SK-N-MC (cell line): ENCODE measurements at places on chromosomes 2 and 18.

- no peak for DNase-seq
These were observed 88.3 kb downstream of the CAMKMT start for GRCh38 chr2:44450082-44450481.

- DNase-seq: no peak
These were observed 10.2 kb downstream of the ZNF516 start for GRCh38 chr18:76484749-76485387.

DNA sequence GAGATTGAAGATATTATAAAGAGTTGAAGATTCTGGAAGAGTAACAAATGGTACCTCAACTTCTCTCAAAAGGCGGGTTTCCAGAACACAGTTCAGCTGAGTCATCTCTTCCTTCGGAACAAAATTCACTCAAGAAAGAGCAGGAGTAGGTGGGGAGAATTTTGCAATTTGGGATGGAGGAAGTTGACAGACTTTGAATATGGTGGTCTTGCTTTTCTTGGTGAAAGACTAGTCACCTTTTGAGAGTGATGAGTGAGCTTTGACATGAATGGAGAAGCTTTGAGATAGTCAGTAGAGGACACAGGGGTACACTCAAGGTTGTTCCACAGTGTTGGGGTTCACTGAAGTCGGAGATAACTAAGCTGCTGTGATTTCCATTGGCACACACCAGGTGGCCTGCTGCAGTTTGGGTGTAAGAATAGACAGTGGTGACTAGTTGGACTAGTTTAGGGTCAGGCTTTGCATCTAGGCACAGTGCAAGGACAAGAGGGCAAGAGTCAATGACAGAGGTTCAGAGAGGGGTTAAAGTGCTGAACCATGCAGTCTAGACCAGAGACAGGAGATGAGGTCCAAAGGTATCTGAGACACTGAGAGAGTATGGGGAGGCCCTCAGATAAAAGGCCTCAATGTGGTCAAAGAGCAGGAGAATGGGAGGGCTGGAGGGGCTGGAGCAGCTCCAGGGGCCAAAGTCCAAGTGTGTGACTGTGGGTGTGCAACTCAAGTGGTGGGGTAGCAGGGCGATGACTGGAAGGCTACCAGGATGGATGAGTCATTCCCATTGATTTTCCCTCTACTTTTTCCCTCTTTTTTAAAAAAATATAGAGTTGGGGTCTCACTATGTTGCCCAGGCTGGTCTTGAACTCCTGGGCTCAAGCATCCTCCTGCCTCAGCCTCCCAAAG, 7.7 kb downstream of the CCL20 start:
- no peak for DNase-seq

DNA sequence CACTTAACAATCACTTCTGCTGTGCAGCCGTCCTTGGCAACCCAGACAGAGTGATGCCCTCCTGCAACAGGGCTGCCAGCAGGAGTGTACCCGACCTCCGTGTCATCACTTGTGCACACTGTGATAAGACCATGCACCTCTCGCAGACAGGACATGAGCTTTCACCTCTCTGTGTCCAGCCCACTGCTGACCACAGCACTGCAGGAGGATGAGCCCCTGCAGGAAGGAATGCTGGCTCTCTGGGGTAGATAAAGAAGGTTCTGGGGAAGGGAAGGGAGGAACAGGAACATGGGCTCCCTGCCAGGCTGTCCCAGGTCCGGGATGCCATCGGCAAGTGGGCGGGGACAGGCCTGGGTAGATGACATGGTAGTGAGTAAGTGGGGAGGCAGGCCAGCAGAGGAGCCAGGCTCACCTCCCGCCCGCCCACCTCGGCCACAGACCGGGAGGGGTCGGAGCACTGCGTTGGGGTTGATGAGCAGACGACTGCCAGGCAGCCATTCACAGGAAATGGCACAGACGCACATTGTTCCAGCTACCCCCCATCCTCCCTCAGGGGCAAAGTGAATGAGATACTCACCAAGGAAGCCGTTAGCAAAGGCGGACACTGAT, 18.6 kb upstream of the COL6A3 start:
- DNase-seq: no peak

- DNase-seq: no peak
These were observed 249.7 kb upstream of the PXDN start for GRCh38 chr2:1993711-1994682.

- no peak for DNase-seq
These were observed 78.4 kb upstream of the MYT1L start for GRCh38 chr2:2409481-2409880.

DNA sequence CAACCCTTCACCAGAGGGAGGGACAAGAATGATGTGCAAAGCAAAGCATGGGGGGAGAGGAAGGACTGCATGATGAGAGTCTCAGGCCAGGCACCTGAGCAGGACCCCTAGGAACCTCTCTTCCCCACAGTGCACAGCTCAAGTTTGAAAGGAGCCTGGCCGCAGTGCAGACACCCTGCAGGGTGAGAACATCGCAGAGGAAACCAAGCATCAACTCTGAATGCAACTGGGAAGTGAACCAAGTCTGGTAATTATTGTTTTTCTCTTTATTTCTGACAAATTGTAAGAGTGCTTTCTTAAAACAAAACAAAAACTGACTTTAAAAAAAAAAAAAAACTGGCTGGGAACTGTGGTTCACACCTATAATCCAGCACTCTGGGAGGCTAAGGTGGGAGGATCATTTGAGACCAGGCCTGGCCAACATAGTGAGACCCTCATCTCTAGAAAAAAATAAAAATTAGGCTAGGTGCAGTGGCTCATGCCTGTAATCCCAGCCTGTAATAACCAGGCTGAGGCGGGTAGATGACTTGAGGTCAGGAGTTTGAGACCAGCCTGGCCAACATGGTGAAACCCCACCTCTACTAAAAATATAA, 15.3 kb downstream of the NPC1 start:
- DNase-seq: no peak

GRCh38 chr2:30026091-30027055, 105.0 kb upstream of the ALK start:
- DNase-seq: no peak

DNA sequence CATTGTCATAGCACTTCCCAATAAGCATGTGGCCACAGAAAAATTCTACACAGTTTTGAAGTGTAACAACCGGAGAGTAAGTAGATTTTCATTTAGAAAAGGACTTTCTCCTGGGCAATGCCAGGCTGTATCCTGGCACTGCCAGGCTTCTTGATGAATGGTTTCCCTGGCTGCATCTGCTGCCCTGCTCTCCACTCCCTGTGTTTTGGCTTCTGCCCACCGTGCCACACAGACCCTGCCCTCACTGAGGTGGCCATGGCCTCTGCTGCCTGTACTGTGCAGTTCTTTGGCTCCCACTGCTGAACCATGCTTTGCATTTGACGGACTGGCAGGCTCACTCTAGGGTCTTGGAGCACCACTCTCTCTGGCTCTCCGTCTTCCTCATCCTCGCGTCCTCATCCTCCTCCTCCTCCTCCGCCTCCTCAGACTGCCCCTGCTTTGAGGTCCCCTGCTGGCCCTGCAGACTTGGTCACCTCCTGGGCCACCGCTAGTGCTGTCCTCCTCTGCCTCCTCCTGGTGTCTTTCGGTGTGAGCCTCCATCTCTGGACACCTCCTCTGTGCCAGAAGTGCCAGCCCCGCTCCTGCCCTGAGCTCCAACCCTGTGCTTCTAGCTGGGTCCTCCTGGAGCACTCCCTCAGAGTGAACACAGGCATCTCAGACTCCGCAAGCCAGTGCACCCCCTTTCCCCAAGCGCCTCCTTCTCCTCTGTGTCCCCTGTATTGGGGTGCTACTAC, 45.9 kb upstream of the CNGA3 start:
- DNase-seq: no peak

DNA sequence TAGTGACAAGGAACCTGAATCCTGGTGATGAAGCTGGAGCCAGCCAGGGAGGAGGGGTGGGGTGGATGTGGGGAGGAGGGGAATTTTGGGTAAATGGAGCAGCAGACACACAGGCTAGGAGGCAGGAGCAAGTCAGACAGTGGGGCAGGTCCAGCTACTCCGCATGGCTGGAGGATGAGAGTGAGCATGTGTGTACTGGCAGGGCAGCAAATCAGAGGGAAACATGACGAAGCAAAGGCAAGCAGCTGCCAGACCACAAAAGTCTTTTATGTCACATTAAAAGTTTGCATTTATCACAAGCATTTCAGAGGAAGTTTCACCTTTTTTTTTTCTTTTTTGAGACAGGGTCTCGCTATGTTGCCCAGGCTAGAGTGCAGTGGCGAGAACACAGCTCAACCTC, 11.9 kb upstream of the KIDINS220 start:
- no peak for DNase-seq

- DNase-seq: no peak
These were observed 225.6 kb downstream of the ASXL3 start for GRCh38 chr18:33803636-33804035.

- DNase-seq: no peak
These were observed 137.1 kb upstream of the CCDC68 start for GRCh38 chr18:55096263-55096951.

- DNase-seq: no peak
These were observed 475.8 kb upstream of the SLC39A10 start for GRCh38 chr2:195181059-195181705.

DNA sequence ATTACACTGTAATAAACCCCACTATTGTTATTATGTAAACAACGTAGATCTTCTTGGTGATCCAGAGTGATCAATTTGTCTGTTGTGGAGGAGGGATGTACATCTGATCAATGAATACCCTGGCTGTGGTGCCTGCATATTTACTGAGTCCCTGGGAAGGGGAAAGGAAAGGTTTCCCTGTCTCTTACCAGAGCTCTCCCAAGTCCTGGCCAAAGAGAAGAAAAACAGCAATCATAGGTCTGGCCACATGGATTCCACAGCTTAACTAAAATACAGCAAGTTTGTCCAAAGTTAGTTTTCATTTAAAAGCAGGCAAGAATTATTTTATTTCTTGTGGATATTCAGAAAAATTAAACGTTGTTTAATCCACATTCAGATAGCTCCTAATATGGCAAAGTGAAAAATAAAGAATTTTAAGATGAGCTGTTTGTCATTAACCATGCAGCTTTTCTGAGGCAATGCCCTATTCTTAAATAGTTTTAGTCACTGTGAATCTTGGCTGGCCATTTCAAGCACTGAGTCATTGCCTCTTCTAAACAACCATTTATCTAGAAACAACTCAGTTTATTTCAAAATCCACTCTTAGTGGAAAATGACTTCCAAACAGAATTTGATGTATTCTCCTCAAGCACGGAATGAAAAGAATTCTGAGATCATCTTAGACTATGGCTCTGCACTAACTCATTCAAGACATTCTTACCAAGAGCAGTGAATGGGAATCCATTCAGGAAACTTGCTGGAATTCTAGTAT, 1004.4 kb upstream of the CDH2 start:
- no peak for DNase-seq

- DNase-seq: no peak
These were observed 523.1 kb downstream of the XIRP2 start for GRCh38 chr2:167411367-167411766.

- no peak for DNase-seq
These were observed 78.7 kb downstream of the GLI2 start for GRCh38 chr2:120814352-120814751.

- DNase-seq: no peak
These were observed 108.7 kb downstream of the UXS1 start for GRCh38 chr2:106085181-106085940.

DNA sequence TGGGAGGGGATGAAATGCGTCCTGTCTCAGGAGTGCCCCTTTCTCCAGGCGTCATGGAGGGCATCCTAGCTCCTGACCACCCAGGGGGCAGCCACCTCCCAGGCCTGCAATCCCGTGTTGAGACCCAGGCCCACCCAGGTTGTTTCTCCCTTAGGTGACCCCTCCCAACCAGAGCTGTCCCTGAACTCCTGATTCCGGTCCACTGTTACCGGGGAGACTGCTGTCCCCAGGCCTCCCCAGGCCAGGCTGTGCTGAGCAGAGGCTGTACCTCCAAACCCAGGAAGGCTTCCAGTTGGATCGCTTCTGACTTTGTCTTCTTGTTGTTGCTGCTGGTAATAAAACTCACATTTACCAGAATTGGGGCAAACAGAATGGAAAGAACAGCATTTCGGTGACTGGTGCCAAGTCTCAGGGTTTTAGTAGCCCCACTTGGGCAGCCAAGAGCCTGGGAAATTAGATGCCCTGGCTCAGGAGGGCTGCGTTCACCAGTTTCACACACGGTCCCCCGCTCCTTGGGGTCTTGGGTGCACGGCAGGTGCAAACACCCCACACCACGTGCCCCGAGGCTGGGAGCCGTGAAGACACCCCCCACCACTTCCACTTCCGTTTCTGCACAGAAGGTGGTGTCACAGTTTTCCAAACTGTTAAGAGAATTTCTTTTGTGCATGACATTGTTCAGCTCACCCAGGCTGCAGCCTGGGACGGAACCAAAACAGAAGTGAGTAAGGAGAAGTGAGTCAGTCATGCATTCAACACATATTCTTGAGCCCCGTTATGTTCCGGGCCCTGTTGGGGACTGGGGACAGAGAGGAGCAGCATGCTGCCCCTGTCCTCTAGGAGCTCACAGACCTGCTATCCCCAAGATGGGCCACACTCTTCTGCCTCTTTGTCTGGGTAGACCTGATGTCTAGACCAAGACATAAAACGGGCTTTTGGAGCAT, 29.4 kb downstream of the ITM2C start:
- no peak for DNase-seq

GRCh38 chr2:197575987-197576386, 60.1 kb downstream of the MOB4 start:
- DNase-seq: no peak

DNA sequence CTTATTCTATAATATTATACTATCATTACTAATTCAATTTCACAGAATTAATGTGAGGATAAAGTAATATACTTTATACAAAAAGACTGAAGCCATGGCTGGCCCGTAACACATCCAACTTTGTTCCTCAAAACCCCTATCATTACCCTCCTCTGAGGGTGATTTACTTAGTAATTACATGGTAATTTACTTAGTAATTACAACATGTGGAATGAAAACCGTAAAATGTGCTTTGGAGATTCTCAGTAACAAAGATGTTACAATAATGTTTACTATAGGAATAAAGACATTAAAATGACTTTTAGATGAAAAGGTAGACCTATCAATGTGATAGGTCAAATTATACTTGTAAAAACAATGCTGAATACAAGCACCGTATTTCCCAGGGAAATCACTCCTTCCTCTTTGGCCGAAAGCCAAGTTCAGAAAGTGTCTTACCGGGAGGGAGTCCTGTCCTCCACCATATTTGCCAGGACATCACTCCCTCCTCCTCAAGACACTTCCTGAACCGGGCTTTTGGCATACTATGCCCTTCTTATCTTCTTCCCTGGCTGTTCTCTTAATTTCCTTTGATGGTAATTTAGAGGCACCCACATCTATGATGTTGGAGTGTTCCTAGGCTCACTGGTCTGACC, 1047.8 kb downstream of the SOCS6 start:
- DNase-seq: no peak

- no peak for DNase-seq
These were observed 131.3 kb upstream of the ACAA2 start for GRCh38 chr18:49944663-49945062.

- DNase-seq: no peak
These were observed 133.7 kb upstream of the RASGRP3 start for GRCh38 chr2:33342705-33343104.

- DNase-seq: no peak
These were observed 310.4 kb upstream of the CCDC68 start for GRCh38 chr18:55269622-55270021.

DNA sequence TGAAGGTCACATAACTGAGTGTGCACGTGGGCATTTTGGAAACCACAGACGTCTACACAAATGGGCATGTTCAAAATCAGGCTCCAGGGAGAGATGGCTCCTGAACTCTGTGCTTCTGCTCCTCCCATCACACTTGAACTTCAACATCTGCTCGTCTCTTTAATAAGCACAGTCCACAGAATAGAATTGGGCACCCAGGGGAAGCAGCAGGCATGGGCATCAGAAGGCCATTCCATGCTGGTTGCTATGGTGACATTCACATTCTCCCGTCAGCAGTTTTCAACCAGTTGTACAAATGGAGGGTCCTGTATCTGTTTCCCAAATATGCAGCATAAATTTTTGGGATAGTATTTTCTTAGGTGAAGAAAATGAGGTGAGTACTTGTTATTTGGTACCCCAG, 183.7 kb upstream of the COPS8 start:
- DNase-seq: no peak
